ENCODE measurements at places on chromosomes 16 and 17.

DNA sequence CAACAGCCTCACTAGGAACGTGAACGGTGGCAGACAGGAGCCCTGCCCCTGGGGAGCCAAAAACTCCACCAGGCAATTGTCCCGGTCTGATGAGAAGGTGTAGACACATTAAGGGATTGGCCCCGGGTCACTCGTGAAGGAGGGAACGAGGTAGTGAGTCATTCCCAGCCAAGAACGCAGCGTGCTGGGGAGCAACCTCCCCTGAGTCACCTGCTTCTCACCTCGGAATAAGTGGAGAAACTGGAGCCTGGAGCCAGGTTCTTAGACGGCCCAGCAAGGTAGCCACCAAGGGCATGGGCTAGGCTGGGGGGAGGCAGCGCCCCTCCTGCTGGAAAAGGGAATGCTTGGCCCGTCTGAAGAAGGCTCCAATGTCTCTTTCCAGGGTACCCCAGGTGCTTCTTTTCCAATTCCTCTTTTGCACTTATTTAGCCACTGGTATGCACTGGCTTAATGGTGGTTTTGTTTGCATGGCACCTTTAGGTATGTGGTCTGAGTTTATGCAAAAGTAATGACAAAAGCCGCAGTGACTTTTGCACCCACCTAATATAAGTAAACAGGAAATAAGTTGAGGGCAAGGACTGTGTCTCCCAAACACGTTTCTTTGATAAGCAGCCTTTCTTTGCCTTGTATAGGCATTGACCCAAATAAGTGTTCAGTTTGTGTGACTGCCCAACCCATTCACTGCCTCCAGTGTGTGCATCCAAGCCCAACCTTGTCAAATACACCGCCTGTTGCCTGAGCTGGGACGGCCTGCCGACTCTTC, 1.8 kb upstream of the HELZ start:
- DNase-seq: peak; percentile 36

GRCh38 chr17:43332230-43332629, 66.6 kb upstream of the ARL4D start:
- DNase-seq: no peak

DNA sequence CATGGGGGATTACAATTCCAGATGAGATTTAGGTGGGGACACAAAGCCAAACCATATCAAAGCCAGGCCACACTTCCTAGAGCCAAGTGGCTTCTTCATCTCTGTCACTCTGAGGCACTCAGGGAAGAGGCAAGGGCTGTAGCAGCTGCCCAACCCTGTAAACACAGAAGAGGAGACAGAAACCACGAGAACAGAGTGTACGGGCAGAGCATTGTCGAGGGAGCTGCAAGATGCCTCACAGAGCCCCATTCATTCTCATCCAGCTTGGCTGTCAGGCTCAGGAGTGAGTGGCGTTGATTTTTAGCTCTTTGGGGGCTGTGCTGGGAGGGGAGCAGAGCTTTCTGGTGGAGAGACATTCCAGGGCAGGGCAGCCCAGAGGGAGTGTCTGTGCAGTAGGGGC, 117.2 kb upstream of the SALL1 start:
- peak; percentile 34 for DNase-seq

DNA sequence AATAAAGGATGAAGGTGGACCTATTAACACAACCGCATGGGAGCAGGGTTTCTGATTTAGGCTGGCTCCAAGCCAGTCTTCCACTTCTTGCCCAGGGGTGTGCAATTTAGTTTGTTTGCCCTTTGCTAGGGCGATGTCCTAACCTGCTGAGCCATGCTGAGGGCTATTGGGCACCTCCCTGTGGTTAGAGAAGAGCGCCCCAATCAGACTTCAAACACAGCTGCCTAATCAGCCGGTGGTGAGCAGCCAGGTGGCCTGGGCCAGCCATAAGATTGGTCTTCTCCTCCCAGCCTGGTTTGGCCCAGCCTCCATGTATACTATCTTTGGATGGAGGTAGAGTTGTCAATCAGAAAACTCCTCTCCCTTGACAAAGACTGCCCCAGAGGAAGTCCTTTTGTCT, 15.7 kb downstream of the TMEM94 start:
- DNase-seq: no peak

GRCh38 chr17:62727916-62728672, 80.0 kb downstream of the MARCHF10 start:
- peak; percentile 44 for DNase-seq

DNA sequence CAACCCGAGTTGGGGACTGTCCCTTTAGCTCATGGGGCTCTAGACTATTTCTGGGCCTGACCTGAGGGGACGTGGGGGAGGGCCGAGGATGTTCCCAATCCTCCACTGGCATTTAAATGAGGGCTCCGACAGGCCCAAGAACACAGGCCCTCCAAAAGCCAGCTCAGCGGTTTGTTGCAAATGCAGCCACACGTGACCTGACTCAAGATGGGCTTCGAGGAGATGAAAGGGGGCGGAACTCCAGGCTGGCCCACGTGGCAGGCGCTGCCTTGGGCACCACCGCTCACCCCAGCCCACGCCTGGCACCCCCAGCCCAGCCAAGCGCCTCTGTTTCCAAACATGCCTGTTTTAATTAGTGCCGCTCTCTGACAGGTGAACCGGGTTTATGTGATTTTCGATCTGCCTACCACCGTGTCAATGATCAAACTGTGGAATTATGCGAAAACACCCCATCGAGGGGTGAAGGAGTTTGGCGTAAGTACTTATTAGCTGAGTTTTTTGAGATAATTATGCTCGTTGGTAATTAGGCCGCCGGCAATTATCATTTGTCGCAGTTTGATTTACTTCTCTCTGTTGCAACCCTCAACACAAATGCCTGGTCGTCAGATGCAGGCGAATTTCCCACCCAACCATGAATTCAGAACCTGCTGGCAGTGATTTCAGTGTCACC, 226.7 kb downstream of the KATNIP start:
- DNase-seq: no peak

- peak; percentile 42 for DNase-seq
These were observed 449.8 kb downstream of the KCNJ18 start for GRCh38 chr17:22142091-22142490.

- no peak for DNase-seq
These were observed 192.2 kb upstream of the CDH11 start for GRCh38 chr16:65313936-65314626.

DNA sequence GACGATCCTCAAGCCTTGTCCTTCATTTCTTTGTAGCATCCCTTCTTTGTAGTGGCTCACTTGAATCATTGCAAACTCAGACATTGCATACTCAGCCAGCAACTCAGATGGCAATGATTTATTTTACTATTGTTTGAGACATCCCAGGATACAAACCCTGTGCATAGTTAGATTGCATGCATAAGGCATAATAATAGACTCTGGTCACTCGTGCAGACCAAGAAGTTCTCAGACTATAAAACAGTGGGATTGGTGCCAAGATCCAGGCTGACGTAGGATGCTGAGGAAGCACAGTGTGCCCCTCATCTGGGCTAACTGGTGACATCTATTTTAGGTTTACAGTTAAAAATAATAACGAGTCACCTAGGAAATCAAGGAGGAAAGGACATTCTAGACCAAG, 142.3 kb downstream of the PMP22 start:
- no peak for DNase-seq

- no peak for DNase-seq
These were observed 10.7 kb upstream of the KCNJ2 start for GRCh38 chr17:70158591-70158990.

- DNase-seq: no peak
These were observed 106.5 kb downstream of the CDH8 start for GRCh38 chr16:61929776-61930175.

DNA sequence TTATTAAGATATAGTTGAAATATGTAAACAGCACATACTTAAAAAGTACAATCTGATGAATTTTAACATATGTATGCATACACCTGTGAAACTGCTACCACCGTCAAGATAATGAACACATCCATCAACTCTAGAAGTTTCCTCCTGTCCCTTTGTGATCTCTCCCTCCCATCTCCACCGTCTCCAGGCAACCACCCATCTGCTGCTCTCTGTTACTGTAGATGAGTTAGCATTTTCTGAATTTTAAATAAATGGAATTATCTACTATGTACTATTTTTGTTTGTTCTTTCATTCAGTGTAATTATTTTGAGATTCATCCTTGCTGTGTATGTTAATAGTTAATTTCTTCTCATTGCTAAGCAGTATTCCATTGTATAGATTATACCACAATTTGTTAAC, 40.2 kb upstream of the SMPD3 start:
- DNase-seq: no peak

GRCh38 chr16:54774768-54775167, 155.9 kb upstream of the IRX5 start:
- DNase-seq: no peak

DNA sequence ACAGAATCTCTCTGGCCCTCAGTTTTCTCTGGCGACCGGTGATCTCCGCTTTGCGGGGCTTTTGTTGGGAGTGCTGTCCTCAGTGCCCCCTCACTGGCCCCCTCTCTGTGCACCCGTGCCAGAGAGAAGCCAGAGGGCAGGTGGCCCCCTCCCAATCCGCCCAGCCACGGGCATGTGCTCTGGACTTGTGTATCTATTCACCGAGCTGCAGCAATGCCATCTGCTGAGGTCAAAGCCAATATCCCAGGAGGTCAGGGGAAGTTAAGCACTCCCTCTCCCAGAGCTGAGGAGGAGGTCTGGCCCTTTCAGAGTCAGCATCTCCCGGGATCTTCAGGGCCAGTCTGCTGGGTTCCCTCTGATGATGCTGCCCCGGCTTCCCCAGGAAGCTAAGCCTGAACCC, 5.1 kb downstream of the CACNG5 start:
- DNase-seq: peak; percentile 76

- DNase-seq: no peak
These were observed 51.1 kb upstream of the LGALS9 start for GRCh38 chr17:27579897-27580321.

DNA sequence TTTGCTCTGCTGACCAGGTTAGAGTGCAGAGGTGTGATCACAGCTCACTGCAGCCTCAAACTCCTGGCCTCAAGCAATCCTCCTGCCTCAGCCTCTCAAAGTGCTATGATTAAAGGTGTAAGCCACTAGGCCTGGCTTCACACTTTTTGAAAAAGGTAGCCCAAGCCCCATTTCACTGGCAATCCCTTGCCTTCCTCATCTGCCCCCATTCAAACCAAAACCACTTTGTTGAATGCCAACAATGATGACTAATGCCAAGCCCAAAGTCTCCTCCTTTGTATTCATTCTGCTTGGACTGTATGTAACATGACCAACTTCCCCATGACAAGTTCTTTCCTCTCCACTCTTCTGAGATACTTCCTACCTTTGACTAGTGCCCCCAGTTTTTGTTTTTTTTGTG, 33.1 kb downstream of the N4BP1 start:
- DNase-seq: no peak

GRCh38 chr17:64628641-64629040, 33.5 kb downstream of the SMURF2 start:
- DNase-seq: no peak

DNA sequence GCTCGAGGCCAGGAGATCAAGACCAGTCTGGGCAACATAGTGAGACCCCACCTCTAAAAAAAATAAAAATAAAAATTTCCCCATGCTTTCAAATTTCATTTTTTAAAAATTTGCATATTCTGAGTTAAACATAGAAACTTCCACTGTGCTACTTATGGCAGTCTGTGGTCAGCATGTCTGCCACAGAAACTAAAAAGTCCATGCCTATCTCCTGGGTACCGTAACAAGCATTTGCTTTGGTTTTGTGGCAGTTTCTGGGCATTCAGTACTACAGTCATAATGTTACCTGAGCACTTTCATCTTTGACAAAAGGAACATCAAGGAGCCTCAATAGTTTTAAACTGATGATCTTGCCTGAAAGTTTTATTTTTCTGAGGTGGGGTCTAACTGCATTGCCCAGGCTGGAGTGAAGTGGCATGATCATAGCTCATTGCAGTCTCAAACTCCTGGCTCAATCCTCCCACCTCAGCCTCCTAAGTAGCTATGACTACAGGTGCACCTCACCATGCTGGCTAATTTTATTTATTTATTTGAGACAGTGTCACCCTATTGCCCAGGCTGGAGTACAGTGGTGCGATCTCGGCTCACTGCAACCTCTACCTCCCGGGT, 13.2 kb upstream of the ITGA2B start:
- DNase-seq: no peak

GRCh38 chr17:39949028-39949427, 13.8 kb upstream of the GSDMA start:
- DNase-seq: no peak

DNA sequence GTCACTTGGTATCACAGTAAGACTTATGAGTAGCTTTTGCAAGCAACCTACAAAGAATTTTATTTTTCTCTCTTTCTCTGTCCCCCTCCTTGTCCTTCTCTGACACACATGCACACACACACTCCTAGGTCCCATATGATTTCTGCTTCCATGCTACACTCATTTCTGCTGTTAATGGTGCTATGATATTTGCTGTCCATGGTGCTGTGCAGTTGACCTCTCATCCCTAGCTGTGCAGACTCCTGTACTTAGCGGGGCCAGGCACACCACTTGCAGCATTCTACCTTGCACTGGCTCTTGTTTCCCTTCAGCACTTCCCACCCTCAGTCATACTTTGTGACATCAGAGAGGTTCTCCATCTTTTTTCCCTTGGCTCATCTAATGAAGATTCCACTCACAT, 158.9 kb upstream of the CNTNAP4 start:
- DNase-seq: no peak

- no peak for DNase-seq
These were observed 31.9 kb downstream of the COG1 start for GRCh38 chr17:73224663-73225305.

DNA sequence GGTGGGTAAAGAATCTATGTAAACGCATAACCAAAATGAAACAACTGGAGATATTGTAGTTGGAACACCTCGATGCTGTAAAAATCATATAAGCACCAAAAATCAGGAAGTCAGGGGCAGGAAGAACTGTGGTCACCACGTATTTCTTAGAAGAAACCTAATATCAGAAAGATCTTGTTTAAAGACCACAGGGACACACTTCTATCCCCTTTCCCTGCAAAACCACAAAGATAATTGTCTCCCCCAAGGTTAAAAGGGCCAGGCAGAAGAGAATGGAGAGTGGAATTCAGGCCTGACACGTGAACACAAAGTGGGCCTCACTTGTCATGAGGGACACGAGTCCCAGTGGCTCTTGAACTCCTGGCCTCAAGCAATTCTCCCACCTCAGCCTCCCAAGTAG, 68.1 kb downstream of the GSG1L start:
- no peak for DNase-seq

- DNase-seq: no peak
These were observed 398.6 kb upstream of the ERCC4 start for GRCh38 chr16:13521356-13521755.

- DNase-seq: no peak
These were observed 1.9 kb upstream of the RPL26 start for GRCh38 chr17:8384801-8385378.

DNA sequence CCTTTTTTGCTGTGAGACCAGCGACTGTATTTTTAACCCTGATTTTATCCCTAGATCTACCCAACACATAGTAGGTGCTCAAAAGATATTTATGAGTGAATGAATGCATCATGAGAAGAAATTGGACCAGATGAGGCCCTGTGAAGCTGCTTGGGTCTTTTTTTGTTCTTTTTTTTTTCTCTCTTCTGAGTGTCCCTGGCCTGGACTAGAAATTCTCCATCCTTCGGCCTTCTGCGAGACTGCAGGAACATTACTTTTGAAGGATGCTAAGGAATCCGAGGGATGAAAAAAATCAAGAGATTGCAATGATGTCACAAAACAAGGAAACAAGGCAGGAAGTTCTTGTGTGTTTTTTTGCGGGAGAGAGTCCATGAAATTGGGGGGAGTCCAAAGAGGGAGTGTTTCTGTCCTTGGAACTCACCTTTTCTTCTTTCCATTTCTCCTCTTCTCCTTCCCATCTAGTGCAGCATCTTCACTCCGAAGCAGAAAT, 560 bp upstream of the RUSF1 start:
- DNase-seq: no peak

GRCh38 chr17:82320140-82320840, 2.9 kb upstream of the CD7 start:
- peak; percentile 25 for DNase-seq

GRCh38 chr16:53126390-53126789, 71.6 kb downstream of the CHD9 start:
- no peak for DNase-seq
